Renal cortex interstitium (tissue), 15 donors: ENCODE measurements at places on chromosomes 3 and 15. TPM values are rescaled to one million over a fixed set of nuclear protein-coding genes. Genes with fewer than 3 reads are reported as not detected.

GRCh38 chr3:67031986-67032385 lies 33.9 kb downstream of the KBTBD8 start:
- DNase-seq: no peak

DNA sequence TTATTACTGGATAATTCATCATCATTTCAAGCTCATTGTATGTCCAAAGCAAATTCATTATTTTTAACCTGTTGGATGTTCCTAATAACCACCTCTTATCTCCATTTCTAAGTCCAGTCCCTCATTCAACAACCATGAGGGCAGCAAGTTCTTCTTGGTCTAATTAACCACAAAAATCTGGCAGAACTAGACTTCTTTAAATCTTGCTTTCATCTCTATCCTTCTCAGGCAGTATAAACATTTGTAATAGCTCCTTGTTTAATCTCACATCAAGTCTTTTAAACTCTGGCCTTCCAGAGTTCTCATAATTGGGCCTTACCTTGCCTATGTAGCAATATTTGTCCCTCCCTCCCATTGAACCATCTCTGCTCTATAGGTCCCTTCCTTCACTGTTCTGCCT lies 17.0 kb upstream of the GHSR start:
- no peak for DNase-seq

GRCh38 chr3:143224716-143225115 lies 105.1 kb downstream of the CHST2 start:
- DNase-seq: no peak

The USP13 gene
- 15.9 TPM for polyA plus RNA-seq

DNA sequence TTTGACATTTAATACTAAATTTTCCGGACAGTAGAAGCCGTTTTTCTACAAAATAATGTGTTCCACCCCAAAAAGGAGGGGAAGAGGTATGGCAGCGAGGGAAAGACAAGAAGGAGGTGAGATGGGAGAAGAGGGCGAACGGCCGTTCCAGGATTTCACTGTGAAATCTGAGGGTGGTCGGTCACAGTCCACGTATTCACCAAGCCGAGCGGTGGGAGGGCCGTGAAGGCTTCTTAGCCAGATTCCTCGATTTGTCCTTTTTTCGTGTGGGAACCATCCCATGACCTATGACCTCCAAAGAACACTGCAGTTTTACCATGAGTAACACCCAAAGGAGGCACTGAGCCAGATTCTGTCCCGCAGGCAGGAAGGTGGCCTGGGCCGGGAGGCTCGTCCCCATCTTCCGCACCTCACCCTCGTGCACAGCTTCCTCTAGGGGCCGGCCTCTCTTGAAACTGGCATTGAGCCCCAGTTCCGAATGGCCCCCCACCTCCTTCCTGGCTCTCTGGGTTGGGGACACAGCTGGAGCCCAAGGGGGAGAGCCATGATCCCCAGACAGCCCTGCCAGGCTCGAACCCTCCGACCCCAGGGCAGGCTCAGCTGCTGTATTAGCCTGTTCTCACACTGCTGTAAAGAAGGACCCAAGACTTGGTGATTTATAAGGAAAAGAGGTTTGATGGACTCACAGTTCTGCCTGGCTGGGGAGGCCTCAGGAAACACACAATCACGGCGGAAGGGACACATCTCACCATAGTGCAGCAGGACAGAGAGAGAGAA lies 23.7 kb downstream of the XXYLT1 start:
- no peak for DNase-seq

DNA sequence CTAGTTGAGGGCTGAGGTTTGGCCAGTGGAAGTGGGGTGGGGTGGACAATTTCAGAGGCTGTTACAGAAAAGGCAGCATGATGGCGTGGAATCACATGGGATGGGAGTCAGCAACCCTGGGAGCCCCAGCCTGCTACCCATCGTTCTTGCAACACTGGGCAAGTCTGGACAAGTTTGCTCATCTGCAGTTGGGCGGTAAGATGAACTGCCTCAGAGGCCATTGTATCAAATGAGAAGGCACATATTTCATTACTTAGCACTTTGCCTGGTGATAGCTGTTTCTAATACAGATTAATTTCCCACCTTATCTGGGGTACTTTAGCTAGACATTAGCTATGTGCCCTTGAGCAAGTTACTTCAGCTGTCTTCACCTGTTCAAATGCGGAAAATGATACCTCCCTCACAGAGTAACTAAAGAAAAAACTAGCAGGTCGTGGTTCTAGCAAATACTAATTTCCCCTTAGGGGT lies 248.9 kb downstream of the THSD4 start:
- DNase-seq: no peak

- no peak for DNase-seq
Observed at GRCh38 chr3:125125821-125126245, 70.0 kb upstream of the HEG1 start.

The RTP3 gene
- polyA plus RNA-seq: not detected

The GRK7 gene
- 0.11 TPM for polyA plus RNA-seq

DNA sequence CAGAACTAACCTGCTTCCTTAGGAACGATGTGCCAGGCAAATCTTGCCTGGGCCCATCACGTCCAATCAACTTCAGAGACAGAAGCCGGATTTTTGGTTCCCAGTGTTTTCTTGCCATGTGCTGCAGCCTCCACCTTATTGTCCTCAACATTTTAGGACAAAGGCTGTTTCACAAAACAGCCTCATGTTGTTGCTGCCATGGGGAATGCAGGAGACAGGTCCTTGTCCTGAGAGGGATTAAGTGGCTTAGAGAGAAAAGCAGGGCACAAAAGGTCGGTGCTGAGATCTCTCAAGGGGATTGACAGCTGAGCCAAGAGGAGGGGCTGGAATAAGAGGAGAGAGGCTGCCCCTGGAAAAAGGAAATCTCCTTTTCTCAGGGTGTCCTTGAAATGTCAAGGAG lies 11.3 kb upstream of the NMNAT3 start:
- no peak for DNase-seq

- DNase-seq: no peak
Observed at GRCh38 chr3:15094187-15094875, 4.6 kb downstream of the RBSN start.

The VEPH1 gene
- 58.9 TPM for polyA plus RNA-seq

- no peak for DNase-seq
Observed at GRCh38 chr15:50432230-50432629, 8.0 kb downstream of the USP8 start.
